ENCODE measurements at places on chromosomes 2 and 18.
A peak's percentile ranks its signal among the peaks of the same experiment; 100 is the strongest.

- DNase-seq, result no peak
Measured at GRCh38 chr18:10900435-10900834, 248.9 kb downstream of the PIEZO2 start.

DNA sequence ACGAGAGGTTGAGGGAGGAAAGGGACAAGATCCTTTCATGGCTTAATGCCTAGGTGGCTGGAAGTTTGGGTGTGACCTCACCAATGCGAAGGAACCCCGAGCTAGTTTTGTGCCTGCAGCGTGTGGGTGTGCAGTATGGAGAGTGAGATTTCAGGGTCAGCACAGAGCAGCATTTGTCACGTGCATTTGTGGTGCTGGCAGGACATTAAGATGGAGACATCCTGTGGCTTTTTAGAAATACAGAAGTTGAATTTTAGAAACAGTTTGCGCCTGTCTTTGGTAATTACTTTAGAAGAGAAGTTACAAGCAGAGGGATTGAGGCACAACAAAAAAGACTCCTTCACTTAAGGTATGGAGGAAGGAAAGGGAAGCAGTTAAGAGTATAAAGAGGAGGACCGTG is 258.2 kb upstream of the THUMPD2 start:
- no peak for DNase-seq

- no peak for DNase-seq
Measured at GRCh38 chr2:111102216-111102615, 18.5 kb upstream of the BCL2L11 start.

- DNase-seq, result no peak
Measured at GRCh38 chr2:5315512-5315911, 376.7 kb upstream of the SOX11 start.

GRCh38 chr2:220269367-220269766 is 641.9 kb downstream of the SLC4A3 start:
- DNase-seq, result no peak

- DNase-seq, result peak; percentile 97
Measured at GRCh38 chr18:22467760-22468553, 50.2 kb upstream of the CTAGE1 start.

DNA sequence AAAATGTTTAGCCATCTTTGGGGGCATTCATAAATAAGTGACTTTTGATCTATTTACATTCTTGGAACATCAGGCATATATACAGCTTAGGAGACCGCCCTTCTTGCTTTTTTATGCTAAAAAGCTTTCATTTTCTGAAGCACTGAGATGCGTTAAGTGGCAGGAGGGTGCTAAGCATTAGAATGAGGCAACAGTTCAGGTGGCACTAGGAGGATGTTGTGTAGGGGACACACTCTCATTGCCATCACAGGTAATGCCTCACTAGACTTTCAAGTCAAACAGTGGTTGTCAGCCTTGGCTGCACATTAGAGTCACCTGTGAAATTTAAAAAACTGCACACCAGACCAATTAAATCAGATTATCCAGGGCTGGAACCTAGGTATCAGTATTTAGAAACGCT is 39.1 kb downstream of the EHBP1 start:
- no peak for DNase-seq

DNA sequence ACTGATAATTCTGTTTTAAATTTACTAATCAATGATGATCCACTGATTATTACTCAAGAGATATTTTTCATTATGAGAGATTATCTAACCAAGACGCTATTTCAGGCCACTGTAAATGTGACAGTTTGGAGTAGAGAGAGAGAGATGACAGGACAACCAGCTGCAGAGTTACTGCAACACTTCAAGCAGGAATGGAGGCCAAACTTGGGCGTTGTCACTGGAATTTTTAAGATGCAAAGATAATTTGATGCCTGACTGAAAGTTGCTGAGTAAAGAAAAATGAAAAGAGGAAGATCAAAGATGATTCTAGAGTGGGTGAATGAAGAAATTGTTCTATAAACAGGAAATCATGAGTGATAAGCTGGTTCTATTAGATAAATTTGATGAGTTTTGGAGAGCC is 1302.1 kb upstream of the TMEFF2 start:
- no peak for DNase-seq
